Stimulated activated CD8-positive, alpha-beta memory T cell treated with anti-CD3 and anti-CD28 coated beads, Interleukin-4, amount 100 ng/mL, for 4 hours (primary cell): ENCODE measurements at places on chromosomes 1 and 21.

DNA sequence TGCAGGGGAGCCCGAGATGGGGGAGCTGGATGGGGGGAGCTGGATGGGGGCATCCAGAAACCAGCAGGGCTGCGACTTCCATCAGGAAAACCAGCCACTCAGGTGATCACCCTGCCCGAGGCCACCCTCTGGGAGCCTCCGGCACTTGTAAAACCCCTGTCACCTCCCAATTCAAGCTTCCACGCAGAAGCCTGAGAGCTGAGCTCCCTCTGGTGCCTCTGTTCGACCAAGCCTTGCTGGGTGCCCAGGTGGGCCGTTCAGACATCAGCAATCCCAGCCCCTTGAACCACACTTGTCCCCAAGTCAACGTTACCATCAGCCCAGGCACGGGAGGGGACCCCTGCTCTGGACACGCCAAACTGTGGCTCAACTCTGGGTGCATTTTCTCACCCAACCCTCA, 59.6 kb downstream of the MEGF6 start:
- DNase-seq, result no peak

DNA sequence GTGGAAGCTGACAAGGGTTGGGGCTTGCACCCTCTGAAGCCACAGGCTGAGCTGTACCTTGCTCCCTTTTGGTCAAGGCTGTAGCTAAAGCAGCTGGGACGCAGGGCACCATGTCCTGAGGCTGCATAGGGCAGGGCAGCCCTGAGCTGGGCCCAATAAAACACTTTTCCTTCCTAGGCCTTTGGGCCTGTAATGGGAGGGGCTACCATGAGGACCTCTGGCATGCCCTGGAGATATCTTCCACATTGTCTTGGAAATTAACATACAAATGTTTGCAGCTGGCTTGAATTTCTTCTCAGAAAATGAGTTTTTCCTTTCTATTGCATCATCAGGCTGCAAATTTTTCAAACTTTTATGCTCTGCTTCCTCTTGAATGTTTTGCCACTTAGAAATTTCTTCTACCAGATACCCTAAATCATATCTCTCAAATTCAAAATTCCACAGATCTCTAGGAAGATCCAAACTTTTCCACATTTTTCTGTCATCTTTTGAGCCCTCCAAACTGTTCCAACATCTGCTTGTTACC, 32.9 kb upstream of the TTLL7 start:
- no peak for DNase-seq

- DNase-seq, result no peak
Observed at GRCh38 chr1:79325705-79326104, 319.2 kb upstream of the ADGRL4 start.

DNA sequence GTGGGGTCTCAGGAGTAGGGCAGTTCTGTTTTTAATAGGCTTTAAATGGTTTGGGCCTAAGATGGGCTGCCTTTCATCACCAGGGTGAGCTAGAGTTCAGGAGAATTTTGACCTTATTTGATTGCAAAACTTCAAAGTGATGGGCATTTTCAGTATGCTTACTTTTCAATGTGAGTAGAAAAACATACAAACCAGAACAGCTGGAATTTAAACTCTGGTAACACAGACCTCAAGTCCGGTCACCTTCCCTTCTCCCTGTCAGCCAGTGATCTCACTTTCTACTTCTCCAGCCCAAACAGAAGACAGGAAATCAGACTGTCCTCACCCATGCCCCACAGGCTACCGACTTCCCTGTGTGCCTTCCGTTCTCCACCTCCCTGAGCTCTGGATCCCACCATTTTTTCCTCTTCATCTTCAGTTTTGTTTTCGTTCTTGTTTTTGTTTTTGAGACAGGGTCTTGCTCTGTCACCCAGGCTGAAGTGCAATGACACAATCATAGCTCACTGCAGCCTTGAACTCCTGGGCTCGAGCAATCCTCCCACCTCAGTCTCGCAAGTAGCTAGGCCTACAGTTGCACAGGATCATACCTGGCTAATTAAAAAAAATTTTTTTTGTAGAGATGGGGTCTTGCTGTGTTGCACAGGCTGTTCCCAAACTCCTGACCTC, 374.0 kb downstream of the CAMTA1 start:
- DNase-seq, result no peak

DNA sequence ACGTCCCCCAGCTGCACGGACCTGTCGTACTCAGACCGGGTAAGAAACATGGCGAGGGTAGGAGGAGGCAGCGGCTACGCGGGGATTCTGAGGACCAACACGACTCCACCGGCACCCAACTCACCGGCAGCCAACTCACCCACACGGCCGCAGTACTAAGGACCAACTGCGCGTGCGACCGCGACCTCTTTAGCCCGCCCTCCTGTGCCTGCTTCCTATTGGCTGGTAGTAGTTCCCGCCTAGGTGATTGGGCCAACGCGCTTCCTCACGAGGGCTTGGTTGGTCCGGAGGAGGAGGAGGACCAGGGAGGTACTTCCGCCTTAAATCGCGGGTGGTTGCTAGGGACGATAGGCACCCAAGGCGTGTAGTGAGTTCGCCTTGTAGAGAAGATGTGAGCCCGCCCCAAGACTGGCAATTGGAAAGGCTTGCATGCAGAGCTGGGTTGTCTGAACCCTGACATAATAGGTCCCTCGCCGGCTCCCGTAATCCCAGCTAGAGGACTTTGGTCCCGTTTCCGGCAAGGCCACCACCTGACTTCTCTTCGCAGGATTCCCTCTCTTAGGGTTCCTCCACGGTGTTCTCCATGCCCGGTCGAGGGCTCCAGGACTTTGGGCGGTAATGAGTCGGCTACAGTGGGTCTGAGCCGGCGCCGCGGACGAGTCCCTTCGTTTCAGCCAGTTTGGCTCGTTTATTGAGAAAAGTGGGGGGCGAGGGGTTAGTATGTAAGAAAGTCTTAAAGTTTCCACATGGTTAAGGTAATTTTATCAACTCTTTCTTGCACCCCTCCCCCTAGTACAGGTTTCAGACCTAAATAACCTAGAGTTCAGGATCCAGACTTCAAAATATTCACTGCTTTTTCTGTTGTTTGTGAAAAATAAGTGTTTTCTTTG, at the start of gene PSMA5:
PSMA5 (minus strand) TSS at position 168 of the 890 bp plus-strand sequence; CDS start at position 50, 118 bp downstream.
- DNase-seq, result peak; percentile 93

DNA sequence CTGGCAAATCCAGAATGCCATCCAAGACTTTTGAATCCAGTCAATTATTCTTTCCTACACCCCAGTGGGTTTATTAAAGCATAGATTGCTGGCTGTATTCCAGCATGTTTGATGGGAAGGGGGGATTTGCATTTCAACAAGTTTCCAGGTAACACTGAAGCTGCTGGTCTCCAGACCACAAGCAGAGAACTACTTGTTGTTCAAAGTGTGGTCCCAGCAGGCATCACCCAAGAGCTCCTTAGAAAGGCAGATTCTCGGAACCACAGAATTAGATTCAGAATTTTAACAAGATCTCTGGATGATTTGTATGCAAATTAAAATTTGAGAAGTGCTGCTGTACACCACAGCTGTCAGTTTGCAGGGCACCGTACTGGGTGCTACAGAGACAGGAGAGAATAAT, 216.3 kb upstream of the FAM78B start:
- no peak for DNase-seq

- DNase-seq, result no peak
Observed at GRCh38 chr1:156595016-156595415, 3.4 kb downstream of the NAXE start.

- DNase-seq, result no peak
Observed at GRCh38 chr21:17578162-17578561, 34.5 kb downstream of the BTG3 start.

- DNase-seq, result no peak
Observed at GRCh38 chr21:41564871-41565274, 56.9 kb upstream of the TMPRSS2 start.

DNA sequence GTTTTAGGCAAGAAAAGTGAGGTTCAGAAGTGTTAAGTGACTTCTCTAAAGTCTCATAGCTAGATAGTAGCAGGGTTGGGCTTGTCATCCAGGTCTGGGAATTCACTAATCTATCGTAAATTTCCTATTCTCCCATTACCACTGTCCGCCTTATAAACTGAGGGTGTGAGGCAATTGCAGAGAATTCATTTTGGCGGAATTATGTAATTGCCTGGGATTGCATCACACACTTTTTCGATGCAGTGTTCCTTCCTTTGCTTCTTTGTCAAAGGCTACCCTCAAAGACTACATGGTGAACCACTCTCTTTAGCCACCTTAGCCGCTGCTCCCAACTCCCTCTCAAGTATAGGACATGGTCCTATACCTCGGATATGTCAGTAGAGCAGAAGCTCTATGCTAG, 19.1 kb downstream of the SELP start:
- no peak for DNase-seq

- no peak for DNase-seq
Observed at GRCh38 chr1:117674521-117675400, 68.9 kb downstream of the TENT5C start.

- no peak for DNase-seq
Observed at GRCh38 chr1:83715550-83715949, 283.4 kb downstream of the TTLL7 start.

GRCh38 chr21:42123219-42123908, 52.2 kb downstream of the UMODL1 start:
- no peak for DNase-seq

DNA sequence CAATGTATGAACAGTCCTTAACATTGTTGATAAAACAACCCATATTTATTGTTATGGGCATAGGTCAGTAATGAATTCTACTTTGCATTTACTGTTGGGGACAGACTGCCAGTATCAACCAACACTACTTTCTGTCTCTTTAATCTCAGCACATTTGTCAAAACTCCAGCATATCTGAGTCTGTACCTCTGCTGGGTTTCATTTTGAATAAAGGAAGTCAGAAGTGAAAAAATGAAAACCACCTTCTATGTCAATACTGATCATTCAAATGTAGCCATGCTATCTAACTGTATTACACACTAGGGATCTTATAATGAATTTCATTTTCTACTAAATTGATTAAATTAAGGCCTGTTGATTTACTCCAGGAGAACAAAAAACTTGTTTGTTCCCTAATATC, 24.2 kb upstream of the CXADR start:
- DNase-seq, result no peak

- no peak for DNase-seq
Observed at GRCh38 chr1:241499910-241500309, 19.6 kb downstream of the FH start.

DNA sequence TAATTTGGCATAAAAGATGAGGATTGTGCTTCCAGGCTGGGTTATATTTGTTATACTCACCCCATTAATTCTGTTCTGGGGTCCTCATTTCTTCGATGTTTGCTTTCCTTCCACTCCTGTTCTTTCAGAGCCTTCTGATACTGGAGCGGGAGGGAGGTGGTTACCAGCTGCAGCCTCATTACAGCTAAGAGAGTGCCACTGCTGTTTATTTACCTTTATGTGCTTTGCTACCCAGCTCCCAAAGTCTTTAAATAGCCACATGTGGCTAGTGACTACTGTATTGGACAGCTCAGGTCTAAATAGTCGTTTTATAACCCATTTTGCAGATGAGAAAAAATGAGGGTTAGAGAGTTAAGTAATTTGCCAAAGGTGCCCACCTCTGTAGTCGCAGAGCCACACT, 25.1 kb downstream of the PLEKHM2 start:
- no peak for DNase-seq

DNA sequence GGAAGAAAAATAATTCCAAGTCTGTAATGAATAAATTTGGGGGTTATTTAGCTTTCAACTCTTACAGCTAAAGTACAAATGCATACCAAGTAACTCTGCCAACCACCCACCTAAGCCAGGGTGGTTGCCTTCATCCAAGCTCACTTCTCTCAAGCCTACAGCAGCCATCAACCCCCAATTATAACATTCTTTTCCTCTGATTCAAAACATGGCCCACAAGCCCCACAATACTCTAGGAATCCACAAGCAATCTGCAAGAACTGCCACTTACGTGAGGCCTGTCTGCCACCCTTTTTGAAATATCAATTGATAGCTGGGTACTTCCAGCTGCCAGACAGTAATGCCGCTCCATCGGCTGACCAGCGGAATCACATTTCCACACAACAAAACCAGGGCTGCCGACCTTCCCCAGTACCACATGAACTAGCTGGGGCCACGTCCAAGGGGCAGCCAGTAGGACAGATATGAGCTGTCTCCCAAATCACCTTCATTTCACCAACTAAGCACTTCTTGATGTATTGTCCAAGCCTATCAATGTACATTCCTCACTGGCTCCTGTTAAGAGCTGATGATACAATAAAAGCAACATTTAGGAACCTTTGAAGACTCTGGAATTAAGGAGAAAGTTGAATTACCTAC, 3.2 kb downstream of the LBR start:
- no peak for DNase-seq

DNA sequence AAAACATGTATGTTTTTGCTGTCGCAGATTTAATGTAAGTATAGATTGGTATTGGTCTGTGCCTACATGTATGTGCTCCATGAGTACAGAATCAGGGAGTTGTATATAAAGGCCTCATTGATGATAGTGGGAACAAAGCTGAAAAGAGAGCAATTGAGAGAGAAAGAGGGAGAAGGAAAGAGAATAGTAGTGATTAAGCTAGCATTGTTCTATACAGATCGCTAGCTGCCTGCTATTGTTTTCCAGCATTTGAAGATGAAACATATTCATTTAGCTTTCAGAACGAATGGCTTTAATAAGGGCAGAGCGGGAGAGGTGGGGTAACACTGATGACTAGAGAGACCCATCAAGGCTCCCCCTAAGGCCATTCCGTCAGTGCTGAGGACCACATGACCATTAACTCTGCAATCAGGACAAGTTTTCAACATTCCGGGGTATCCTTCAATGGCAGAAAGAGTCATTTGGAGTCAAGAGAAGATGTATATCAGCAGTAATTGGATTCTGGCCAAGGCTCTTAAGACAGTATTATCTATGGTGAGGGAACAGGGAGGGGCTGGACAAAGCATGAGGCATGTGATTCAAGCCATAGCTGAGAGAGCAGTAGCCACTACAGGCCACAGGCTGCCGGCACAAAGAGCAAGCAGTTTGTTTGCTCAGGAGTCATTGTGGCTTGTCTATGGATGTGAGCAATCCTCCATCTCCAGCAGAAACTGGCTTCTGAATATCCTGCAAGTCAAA, 176.5 kb downstream of the PBX1 start:
- no peak for DNase-seq
